CD4-positive, alpha-beta T cell treated with Interleukin-4 for 1 hour (primary cell): ENCODE measurements at places on chromosomes 5 and 9.

DNA sequence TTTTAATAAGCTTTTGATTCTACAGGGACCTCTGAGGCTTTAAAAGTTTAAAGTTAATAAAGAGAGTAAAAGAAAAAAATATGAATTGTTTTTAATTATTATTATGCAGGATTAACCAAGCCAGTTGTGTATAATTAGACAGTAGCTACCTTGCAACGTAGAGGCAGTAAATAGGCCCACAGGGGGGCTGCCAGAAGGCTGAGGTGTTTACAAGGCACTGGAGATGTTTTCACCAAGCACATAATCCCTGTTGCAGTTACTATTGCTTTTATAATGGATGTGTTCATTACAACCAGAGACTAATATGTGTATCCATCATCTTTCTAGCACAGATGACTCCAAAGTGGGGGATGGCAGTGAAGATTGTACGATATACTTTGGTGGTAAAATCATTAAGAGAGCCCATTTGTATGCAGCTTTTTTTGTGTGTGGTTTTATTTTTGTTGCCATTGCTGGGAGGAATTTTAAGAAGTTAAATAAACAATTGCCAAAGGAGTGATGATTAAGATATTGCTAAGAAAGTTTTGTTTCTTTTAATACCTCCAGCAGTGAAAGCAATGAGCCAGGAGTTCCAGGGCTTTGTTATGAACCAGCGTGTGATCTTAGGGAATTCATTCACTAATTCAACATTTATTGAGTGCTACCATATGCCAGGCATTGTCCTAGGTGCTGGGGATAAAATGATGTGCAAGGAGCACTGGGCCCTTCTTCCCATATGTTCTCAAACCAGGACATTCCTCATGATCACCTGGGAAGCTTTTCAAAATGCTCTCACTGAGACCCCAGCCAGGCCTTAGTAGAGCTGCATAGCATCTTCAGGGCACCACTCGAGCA lies 138.7 kb upstream of the EFNA5 start:
- no peak for DNase-seq

- no peak for DNase-seq
These were observed 119.3 kb downstream of the SNCAIP start for GRCh38 chr5:122431298-122431697.

DNA sequence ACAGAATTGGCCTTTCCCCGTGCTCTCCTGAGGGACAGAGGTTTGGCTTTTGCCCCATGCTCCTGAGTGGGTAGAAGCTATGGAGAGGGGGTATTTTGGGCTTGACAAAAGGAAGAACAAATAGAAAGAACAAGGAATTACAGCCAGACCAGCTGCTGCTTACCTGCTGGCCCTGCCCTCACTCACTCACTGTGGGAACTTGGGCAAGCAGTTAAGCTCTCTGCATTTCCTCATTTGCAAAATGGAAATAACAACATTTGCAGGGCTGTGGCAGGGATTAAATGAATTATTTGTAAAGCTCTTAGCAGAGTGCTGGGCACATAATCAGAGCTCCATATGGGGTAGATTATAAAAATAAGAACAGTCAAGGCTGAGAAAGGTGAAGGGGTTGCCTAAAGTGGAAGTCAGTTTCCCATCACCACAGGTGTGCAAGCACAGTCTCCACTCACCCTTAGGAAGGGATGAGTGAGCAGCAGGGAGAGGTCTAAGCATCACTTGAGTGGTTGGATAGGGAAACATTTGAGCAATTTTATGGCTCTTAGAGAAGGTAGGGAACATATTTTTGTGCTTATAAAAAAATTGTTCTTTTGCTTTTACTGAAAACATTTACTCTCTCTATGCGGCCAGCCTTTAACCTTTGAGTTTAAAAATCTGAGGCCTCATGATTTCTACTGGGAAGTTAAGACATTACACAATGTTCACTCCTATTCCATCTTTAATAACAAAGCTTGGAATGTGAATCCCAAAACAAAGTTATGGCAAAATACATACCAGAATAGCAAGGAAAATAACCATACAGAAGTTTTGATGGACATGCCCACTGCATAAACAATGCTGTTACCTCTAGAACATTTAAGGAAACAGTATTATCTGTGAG lies 42.8 kb upstream of the LHFPL2 start:
- DNase-seq = no peak

DNA sequence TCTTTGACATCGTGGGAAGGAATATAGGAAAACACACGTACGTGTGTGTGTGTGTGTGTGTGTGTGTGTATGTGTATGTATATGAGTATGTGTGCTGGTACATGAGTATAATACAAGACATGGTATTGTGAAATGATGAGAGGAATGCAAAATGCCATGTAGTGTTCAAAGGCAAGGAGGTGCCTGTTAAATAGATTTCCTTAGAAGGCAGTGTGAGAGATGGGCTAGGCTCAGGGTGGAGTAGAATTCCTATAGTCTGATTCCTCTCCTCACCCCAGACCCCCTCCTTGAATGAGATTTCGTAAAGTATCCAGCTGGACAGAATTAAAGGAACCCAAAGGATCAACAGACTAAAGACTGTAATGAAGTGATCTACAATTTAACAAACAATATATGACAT lies 11.1 kb downstream of the GPR21 start:
- DNase-seq = no peak

GRCh38 chr9:92737216-92737606 lies 27.4 kb downstream of the BICD2 start:
- DNase-seq = no peak

GRCh38 chr9:94175669-94176068 lies 83.4 kb upstream of the ZNF169 start:
- DNase-seq = no peak

- no peak for DNase-seq
These were observed 107.6 kb downstream of the C9orf50 start for GRCh38 chr9:129513282-129513681.

DNA sequence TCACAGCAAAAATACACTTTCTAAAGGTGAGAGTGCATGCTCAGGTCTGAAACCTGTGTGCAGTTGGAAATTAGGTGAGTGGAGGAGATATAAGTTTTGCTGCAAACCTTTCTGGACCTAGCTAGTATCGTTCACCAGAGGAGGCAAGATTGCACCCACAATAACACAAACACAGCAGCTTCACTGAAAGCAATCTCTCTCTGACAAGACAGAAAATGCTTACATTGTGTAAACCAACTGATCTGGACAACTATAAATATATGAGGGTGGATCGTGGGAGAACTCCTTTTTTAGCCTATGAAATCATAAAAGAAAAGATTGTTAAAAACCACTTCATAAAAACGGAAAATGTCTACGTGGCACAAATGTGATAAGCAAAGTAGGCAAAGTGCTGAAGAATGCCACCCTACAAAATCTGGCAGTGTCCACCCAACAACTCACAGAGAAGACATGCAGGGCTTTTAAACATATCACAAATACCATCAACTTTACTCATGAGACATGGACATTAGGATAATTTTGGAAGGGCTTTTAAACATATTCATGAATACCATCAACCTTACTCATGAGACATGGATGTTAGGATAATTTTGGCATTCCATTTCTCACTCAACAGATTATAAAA lies 134.3 kb downstream of the CDH18 start:
- no peak for DNase-seq

DNA sequence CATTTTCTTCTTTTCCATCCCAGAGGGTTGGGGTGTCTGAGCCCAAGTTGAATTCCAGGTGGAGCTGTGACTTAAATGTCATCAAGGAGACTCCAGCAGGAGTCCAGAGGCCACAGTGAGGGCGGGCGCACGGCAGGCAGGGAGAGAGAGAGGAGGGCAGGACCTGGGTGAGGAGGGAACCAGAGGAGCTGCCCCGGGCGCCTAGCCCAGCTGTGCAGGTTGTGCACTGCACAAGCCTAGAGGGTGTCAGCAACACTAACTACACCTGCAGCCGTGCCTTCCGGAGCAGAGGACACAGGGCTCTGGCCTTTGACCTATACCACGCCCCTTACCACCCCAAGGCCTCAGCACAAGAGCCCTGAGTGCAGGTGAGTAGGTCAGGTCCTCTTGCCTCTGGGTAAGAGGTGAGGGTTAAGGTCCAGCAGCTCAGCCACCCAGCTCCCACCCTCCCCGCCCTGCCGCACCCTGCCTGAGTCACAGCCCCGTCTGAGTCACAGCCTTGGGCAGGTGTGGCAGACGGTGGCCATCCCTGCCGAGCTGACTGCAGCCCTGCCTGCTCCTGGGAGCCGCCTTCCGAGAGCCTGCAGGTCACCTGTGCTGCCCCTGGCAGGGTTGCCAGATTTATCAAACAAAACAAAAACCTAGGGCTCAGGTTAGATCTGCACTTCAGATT lies 6.4 kb upstream of the AGPAT2 start:
- no peak for DNase-seq

DNA sequence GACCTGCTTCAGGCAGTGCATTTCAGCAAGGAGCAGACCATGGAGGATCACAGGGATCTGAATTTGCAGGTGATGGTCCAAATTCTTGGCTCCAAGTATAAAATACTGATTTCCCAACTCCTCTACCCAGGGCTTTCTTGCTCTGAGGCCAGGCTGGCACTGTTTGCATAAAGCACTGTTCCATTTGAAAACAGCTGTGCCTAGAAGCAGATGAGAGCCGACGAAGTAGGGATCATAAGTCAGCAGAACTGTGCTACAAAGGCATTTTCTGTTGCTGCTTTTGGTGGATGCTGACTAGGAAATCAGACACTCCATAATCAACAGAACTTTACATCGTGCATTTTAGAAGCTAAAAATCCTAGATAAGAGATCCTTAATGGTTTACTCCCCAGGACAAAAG lies 126.4 kb downstream of the MAT2B start:
- DNase-seq = no peak

DNA sequence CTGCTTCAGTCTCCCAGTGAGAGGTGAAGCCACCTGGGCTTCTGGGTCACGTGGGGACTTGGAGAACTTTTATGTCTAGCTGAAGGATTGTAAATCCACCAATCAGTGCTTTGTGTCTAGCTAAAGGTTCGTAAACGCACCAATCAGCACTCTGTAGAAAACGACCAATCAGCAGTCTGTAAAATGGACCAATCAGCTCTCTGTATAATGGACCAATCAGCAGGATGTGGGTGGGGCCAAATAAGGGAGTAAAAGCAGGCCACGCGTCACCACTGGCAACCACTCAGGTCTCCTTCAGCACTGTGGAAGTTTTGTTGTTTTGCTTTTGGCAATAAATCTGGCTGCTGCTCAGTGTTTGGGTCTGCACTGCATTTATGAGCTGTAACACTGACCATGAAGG lies 69.1 kb upstream of the NREP start:
- no peak for DNase-seq

DNA sequence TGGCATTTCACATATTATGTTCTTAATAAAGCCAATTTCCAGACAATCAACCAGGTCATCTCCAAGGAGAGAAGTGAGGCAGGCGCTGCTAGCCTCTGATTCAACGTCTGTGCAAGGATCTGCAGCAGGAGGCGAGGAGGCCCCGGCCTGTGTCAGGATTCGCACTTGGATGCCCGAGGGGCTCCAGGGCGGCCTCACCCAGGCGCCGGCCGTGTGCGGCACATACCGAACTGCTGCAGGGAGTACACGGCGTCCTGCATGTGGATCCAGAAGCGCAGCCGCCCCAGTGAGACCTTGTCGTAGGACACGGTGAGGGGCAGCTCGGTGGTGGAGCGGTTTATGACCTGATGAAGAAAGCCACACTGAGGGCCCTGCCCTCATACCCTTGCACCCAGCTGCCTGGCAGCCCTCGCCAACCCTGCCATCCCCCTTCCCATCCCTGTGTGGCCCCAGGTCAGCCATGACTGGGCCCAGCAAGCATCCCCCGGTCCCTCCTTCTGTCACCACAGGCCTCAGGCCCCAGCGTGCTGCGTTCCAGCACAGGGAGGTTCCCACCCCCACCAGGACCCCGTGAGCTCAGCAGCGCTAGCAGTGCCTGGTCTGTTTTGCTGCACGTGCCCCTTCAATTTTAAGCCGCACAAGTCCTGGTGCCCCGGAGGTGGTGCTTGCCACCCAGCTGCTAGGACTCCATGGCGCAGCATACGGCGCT lies 9.9 kb downstream of the CLPTM1L start:
- no peak for DNase-seq

- no peak for DNase-seq
These were observed 394.0 kb downstream of the CETN3 start for GRCh38 chr5:90015584-90016018.

GRCh38 chr5:179904463-179905160 lies 3.1 kb downstream of the TBC1D9B start:
- DNase-seq = no peak

DNA sequence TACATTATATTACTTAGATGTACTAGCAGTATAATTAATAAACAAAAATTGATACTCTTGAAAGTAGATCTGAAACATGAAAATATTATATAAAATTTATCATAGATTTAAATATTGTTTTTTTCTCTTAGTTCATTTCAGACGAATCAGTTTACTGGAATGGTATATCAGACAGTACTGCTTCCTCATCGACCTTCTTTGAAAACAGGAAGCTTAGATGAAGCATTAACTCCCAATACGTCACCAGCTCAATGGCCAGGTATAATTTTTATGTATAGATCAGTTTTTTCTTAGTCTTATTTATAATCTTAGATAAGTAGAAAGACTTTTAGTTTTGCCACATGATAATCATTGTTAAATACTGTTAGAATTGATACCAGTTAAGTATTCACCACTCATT lies 106.3 kb downstream of the DMXL1 start:
- no peak for DNase-seq

DNA sequence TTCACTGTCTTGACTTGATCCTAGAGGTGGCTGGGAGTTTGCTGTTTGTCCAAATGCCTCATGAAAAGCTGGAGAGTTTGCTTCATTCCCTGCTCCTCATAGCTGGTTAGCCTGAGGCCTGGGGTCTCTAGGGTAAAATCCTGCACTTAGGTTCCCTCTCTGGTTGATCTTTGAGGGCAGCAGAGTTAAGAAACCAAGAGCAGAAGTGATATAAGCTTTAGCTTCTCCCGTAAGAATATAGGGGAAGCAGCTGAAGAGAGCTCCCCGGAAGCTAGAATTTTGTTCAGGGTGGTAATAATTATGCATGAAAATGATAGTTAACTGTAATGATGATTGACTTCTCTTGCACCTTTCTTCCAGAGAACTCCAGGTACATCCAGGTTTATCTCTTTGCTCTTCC lies 1.4 kb downstream of the FAM53C start:
- DNase-seq = no peak

DNA sequence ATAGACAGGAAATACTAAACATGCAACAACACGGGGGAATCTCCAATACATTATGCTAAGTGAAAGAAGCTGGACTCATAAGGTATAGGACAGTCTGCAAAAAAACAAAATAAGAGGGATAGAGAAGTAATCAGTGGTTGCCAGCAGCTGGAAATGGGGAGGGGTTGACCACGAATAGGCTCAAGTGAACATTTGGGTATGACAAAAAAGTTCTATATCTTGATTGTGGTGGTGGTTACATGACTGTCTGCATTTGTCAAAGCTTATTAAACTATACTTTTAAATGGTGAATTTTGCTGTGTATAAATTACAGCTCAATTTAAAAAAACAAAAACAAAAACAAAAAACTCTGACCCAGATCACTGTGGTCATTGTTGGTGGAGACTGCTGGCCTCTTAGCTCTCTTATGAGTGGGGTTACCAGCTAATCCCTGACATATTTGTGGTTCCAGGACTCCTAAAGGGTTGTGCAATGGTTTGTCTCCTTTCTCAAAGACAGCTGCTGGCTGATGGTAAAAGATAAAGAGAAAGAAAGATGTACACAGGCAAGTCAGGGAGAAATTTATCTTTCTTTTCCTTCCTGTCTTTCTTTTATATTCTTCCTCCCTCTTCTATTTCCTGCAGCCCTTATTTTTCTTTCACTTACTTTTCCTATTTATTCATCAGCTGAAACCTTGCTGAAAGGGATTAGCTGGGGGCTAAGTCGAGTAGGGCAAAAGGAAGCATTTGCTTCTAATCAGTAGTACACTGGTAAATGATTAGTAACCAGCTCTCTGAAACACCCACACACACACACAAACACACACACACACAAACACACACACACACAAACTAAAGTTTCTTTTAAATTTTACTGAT lies 42.6 kb upstream of the APC start:
- no peak for DNase-seq
